ENCODE measurements at places on chromosomes 7 and 10. TPM values are rescaled to one million over a fixed set of nuclear protein-coding genes. Genes with fewer than 3 reads are reported as not detected.

The DENND2A gene
- total RNA-seq, result 67.9 TPM

The LDB3 gene
- total RNA-seq, result not detected

DNA sequence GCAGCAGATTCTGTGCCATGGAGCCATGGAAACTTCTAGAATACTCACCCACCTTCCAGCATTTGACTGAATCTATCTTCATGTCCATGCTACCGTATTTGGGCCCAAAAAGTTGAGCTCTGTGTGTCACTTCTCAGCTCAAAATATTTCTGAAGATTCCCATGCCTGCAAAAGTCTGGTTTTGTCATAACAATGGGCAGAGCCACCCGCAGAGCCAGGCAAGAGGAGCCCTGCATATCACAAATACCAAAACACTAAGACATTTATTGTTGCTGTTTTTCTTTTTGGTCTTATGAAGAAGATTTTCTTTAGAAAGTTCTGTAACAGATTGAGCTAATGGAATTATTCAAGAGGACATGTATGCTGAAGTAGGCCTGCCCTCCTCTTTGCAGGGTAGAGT lies 68.1 kb downstream of the PRTFDC1 start:
- no peak for DNase-seq

The AMZ1 gene
- 14.2 TPM for total RNA-seq

DNA sequence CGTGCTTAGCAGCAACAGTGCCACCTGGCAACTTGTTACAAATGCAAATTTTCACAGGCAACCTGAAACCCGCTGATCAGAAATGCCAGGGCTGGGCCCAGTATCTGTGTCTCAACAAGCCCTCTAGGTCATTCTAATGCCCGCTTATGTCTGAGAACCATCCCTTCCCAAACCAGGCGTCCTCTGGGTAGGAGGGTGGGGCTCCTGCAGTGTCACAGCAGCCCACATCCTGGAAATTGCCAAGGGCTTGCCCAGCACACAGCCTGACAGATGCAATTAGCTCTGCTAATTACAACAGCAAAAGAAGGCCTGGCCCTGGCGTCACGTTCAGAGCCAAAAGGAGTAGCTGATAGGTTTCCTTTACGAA lies 15.9 kb downstream of the ITPRIP start:
- no peak for DNase-seq

GRCh38 chr10:6052247-6053221 lies 9.6 kb downstream of the IL2RA start:
- DNase-seq, result peak; percentile 43

The AMPH gene
- total RNA-seq, result 0.17 TPM

The WDFY4 gene
- total RNA-seq, result not detected

GRCh38 chr7:149256568-149256967 lies 5.4 kb upstream of the ZNF783 start:
- no peak for DNase-seq

GRCh38 chr10:12835709-12836108 lies 165.8 kb downstream of the CCDC3 start:
- peak; percentile 33 for DNase-seq

GRCh38 chr10:132269266-132270230 lies 38.2 kb downstream of the STK32C start:
- DNase-seq, result no peak

The SLC16A9 gene
- total RNA-seq, result 1.1 TPM

DNA sequence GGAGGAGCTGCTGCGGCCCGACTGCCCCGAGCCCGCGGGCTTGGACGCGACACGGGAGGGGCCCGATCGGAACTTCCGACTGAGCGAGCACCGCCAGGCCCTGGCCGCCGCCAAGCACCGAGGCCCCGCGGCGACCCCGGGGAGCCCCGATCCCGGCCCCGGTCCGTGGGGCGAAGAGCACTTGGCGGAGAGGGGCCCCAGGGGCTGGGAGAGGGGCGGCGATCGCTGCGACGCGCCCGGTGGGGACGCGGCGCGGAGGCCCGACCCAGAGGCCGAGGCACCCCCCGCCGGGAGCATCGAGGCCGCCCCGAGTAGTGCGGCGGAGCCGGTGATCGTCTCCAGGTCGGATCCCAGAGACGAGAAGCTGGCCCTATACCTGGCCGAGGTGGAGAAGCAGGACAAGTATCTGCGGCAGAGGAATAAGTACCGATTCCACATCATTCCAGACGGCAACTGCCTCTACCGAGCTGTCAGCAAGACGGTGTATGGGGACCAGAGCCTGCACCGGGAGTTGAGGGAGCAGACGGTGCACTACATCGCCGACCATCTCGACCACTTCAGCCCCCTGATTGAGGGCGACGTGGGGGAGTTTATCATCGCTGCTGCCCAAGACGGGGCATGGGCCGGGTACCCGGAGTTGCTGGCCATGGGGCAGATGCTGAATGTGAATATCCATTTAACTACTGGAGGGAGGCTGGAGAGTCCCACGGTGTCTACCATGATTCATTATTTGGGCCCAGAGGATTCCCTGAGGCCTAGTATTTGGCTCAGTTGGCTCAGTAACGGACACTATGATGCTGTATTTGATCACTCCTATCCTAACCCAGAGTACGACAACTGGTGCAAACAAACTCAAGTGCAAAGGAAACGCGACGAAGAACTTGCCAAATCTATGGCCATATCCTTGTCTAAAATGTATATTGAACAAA lies 1.4 kb downstream of the OTUD1 start:
- no peak for DNase-seq

DNA sequence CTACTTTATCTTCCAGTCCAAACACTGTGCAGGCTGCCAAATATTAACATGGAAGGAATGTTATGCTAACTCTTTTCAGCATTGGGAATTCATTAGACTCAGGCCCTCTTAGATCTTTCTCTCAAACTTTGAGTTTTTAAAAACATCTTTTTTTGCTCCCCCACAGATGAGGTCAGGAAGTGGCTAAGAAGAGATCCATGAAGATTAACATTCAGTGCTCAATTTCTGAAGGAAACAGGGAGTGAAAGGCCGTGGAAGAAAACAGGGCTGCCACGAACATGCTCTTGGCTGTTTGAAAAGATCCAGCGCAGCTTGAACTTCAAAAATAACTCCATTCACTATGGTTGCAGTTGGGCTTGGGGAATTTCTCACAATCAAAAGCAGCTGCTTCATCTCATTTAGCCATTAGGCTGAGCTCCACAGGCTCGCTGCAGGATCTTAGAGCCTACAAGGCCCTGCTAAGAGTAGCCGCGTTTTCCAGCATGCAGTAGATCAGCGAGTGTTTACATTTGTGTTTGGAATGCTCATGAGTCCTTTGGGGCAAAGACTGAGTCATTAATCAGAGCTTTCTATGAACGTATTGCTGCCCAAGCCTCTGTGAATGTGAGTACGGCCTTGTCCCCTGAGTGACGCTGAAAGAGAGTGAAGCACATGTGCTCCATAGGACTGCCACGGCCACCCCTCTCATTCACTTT lies 41.2 kb upstream of the TNS3 start:
- DNase-seq, result peak; percentile 75

The C7orf57 gene
- not detected for total RNA-seq

GRCh38 chr10:62076891-62077290 lies 175.4 kb downstream of the ARID5B start:
- DNase-seq, result peak; percentile 65

The SFTPA2 gene
- total RNA-seq, result not detected

The MACROH2A2 gene
- 21.4 TPM for total RNA-seq

GRCh38 chr7:116337800-116338199 lies 127.5 kb downstream of the TES start:
- DNase-seq, result no peak

The WIPF3 gene
- total RNA-seq, result 0.35 TPM

GRCh38 chr10:58477902-58478301 lies 34.8 kb upstream of the BICC1 start:
- DNase-seq, result no peak

GRCh38 chr7:45971661-45972175 lies 50.6 kb upstream of the IGFBP3 start:
- DNase-seq, result no peak

The SEMA4G gene
- 7.0 TPM for total RNA-seq

DNA sequence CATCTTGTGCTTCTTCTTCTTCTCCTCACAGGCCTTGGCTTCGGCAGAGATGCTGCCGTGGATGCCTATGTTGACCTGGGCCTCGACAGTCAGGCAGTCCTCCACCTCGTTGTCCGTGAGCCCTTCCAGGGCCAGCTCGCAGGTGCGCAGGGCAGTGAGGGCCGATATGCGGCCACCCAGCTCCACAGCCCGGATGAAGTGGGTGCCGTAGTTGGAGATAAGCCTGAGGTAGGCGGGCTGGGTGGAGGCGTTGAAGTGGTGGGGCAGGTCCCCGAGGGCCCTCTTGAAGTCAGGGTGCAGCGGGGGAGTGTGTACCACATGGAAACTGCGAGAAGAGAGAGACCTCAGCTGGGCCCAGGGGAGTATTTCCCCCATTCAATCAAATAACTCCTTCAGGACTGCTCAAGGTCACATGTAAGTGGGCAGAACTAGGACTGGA lies 3.7 kb downstream of the PRF1 start:
- DNase-seq, result no peak

The ZNF511 gene
- 14.6 TPM for total RNA-seq

The LGI1 gene
- total RNA-seq, result not detected

DNA sequence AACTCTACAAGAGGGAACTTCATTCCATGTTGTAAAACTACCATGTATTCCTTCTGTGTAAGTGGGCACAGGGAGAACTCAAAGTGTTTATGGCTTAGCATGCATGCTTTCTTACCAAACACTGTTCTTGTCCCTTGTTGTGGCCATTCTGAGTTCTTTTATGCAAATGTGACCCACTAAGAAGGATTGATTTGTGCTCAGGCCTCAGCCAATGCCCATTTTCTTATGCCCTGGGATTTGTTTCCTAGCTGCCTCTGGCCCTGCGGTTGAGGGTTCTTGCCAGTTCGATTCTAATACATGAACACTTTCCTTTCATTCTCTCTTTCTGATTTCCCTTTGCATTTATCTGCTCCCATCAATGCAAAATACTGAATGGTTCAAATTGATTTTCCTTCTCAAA lies 316.7 kb downstream of the NRG3 start:
- no peak for DNase-seq

The ANKMY2 gene
- 35.4 TPM for total RNA-seq

The ZNF487 gene
- 8.3 TPM for total RNA-seq

DNA sequence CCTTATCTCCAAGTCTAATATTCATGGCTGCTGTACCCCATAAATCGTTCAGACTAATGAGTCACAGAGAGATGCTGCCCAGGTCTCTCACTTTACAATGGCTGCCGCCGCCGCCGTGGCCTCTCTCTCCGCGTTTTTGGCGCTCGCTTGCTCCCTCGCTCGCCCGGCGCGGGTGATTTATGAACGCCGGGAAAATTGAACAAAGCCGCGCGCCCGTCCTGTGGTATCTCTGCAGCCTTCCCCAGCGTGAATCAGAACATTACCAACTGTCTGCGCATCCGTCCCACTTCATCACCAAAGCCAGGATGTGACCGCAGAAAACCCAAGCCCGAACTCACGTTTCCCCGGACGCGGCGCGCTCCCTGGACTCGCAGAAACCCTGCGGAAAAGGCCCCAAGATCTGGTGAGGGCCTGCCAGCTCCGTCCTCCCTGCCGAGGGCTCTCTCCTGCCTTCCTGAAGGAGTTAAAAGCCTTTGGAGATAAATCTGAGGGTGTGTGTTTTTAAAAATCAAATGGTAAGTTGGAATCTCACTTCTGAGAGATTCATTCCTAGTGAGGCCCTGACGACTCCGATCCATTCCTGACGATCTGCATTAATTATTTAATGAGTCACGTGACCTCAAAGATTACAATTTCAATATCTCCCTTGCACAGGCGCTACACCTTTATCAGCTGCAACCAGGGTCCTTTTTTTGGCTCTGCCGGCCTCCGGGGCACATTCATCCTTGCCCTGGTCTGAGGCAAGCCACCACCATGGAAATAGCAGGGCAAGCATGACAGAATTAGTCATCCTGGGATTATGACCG lies 6.3 kb downstream of the HOXA4 start:
- DNase-seq, result no peak

- DNase-seq, result no peak
These were observed 336.9 kb downstream of the ADARB2 start for GRCh38 chr10:1400101-1401070.

- DNase-seq, result peak; percentile 4
These were observed 118.2 kb downstream of the VPS50 start for GRCh38 chr7:93350338-93350737.

GRCh38 chr7:37342688-37343471 lies 105.8 kb downstream of the ELMO1 start:
- no peak for DNase-seq

The PGAM1 gene
- 433 TPM for total RNA-seq

The NXPH1 gene
- not detected for total RNA-seq

The LLCFC1 gene
- total RNA-seq, result not detected

The SLC18A3 gene
- total RNA-seq, result 0.10 TPM

DNA sequence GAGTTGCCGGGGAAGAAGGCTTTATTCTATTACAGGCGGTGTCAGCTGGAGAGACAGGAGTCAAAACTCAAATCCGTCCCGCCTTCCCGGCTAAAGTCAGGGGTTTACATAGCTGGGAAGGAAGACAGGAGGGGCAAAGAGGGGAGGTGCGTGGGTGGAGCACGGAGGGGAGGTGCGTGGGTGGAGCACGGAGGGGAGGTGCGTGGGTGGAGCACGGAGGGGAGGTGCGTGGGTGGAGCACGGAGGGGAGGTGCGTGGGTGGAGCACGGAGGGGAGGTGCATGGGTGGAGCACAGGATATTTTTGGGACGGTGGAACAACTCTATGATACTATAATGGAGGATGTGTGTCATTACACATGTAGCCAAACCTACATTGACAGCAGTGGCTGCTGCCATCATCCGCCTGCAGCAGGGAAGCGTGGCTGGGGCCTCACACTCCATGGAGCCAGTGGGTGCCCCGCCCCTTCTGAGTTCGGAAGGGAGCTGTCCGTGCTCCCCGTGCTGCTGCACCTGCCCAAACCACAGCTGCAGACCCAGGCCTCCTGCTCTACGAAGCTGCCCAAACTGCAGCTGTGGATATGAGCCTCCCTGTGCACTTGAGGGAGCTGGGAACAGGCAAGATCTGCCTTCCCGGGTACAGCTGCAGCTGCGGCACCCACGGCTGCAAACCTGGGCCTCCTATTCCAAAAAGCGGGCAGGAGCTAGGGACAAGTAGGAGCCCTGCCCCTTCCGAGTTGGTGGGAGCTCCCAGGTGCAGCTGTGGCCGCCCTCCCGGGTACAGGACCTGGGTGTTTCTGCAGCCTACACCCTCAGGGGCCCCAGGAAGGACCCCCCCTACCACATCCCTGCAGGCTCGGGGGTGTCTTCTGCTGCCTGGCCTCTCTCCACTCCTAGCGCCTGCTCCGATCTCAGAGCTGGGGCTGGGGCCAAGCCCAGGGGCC lies 119.4 kb downstream of the DYNC2I1 start:
- DNase-seq, result no peak

GRCh38 chr10:124737221-124737620 lies 7.0 kb downstream of the FAM53B start:
- no peak for DNase-seq

The AGAP6 gene
- 1.0 TPM for total RNA-seq

GRCh38 chr7:12458520-12459131 lies 55.0 kb upstream of the VWDE start:
- peak; percentile 38 for DNase-seq

DNA sequence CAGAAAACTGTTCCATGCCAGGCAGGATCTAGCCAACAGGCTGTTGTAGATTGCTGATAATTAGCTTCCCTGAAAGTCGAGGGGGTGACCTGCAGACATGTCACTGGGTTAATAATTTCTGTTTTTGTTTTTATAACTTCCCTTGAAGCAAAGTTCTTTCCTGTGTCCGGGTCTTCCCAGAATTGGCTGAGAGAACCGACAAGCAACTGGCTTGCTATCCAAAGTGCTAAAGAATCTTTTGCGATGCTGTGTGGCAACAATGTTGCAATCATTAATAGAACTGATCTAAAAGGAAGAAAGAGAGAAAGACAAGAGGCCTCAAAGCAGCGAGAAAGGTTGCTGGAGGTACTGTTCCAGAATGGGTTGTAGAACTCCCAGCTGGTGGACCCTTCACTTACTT lies 132.1 kb upstream of the DPP6 start:
- DNase-seq, result no peak
